Stimulated activated naive CD4-positive, alpha-beta T cell (primary cell): ENCODE measurements at places on chromosomes 4 and X.

GRCh38 chrX:13898083-13898482 lies 81.2 kb upstream of the GPM6B start:
- DNase-seq, result no peak

GRCh38 chr4:17068392-17068791 lies 169.9 kb upstream of the LDB2 start:
- no peak for DNase-seq

GRCh38 chr4:140061659-140062289 lies 92.2 kb downstream of the MAML3 start:
- peak; percentile 29 for DNase-seq

- no peak for DNase-seq
These were observed 74.7 kb downstream of the CEP44 start for GRCh38 chr4:174358410-174358809.

DNA sequence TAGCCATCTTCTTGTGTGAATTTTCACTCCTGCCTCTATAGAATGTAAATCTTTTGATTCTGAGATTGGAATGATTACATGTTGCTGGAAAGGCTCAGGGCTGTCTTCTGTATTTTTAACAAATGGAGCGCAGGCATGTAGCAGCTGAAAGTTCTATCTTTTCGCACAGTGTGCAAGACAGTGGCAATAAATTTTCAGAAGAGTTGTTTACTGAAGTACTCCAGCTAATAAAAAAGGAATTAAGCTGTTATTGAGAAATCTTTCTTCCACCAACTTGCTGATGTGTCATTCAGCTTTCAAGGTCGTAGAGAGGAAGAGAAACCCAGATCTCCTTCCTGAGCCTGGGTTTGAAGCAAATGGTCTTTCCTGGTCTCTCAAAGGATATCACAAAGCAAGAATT lies 122.0 kb upstream of the PUDP start:
- DNase-seq, result no peak

DNA sequence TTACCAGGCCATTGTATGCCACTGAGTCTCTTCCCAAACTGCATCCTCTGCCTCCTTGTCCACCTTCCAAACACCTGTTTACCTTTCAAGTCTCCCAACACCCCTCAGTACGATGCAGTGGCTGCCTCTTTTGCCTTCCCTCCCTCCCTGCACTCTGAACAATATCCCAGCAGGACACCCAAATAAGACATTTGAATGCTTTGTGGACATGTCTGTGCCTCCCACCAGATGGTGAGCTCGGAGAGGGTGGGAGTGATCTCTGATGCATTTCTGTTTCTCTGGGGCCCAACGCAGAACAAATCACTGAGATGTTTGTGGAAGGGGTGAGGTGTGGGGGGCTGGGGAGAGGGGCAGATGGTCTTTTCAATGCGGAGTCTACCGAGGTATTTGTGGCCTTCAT lies 33.4 kb downstream of the PJA1 start:
- no peak for DNase-seq

DNA sequence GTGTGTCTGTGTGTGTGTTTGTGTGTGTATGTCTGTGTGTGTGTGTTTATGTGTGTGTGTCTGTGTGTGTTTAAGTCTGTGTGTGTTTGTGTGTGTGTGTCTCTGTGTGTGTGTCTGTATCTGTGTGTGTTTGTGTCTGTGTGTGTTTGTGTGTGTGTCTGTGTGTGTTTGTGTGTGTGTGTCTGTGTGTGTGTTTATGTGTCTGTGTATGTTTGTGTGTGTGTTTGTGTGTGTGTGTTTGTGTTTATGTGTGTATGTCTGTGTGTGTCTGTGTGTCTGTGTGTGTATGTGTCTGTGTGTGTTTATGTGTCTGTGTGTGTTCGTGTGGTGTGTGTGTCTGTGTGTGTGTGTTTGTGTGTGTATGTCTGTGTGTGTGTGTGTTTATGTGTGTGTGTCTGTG lies 11.4 kb downstream of the IL9R start:
- no peak for DNase-seq

DNA sequence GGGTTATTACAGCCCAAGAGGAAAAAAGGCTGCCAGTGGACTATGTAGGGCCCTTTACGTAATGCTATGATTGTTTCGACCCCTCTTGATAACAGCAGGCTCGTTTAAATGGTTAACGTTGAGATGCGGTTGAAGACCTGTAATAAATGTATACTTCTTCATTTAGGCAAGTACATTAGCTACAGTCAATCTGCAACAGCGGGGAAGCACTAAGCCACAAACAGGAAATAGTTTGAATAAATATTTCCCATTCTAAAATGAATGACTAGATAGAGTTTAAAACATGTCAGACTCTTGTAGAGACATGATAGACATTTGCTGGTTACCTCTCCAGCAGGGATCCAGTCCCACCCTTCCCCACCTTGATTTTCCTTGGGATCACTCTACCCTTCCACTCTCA lies 38.1 kb upstream of the STIM2 start:
- peak; percentile 4 for DNase-seq

GRCh38 chr4:52964011-52964410 lies 101.9 kb downstream of the RASL11B start:
- no peak for DNase-seq

- no peak for DNase-seq
These were observed 138.0 kb downstream of the VEGFC start for GRCh38 chr4:176654565-176655216.

GRCh38 chrX:39527025-39527424 lies 570.7 kb downstream of the BCOR start:
- no peak for DNase-seq

- no peak for DNase-seq
These were observed 46.7 kb downstream of the PCGF3 start for GRCh38 chr4:752196-752861.

DNA sequence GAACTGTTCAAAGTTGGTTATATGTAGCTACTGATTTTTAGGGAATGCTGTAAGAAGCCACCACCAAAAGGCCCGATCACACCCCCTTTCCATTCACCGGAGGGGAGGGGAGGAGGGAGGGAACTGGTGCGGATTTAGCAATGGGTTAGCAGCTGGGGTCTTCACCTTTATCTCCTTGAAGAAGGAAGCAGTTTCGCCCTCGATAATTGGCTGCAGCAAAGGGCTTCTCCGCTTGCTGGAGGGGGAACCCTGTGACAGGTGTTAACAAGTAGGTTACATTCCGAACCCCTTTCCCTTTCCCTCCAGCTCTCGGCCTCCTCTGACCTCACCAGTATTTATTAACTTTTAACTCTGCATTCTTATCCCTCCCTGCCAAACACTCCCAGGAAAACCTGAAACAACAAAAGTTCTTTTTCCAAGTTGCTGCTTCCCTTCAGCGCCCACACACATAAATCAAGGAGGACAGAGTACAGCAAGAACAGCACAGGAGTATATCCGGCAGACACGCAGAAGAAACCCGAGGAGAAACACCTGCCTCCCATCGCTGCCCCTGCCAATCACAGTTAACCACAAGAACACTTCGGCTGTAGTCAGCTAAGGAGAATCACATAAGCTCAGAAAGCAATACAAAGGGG lies 39.8 kb upstream of the NAP1L5 start:
- DNase-seq, result peak; percentile 68

- no peak for DNase-seq
These were observed 15.7 kb downstream of the AASDH start for GRCh38 chr4:56371426-56372220.

GRCh38 chr4:176584031-176584606 lies 208.6 kb downstream of the VEGFC start:
- DNase-seq, result no peak

DNA sequence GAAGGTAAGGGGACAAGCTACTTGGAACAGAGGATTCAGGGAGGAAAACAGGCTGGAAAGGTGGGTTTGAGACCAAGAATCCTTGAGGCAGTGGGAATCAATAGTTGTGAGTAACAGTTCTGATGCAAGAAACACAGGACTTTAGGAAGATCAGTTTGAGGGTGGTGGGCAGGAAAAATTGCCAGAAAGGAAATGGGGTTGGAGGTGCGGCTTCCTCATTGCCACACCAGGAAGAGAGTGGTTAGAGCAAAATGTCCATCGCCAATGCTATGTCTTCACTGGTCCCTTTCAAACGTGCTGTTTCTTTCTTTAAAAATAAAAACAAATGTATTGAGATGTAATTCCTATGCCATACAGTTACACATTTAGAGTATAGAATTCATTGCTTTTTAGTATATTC lies 57.1 kb upstream of the NOCT start:
- no peak for DNase-seq

DNA sequence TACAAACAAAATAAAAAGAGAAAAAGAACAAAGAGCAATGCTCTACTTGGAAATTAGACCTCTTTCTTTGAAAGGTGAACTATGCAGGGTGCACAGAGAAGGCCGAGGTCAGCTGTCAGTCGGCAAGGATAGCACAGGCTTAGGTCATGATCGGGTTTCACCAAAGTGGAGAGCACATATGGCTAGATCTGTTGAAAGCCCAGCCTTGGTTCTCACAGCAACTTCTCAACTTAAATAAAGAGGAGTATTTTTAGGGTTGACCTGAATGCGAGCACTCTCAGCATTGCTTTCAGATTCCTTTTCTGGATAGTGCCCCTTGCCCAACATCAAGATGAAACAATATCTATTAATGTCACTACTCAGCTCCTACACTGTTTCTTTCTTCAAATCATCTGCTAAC lies 122.9 kb upstream of the GPC4 start:
- DNase-seq, result no peak

DNA sequence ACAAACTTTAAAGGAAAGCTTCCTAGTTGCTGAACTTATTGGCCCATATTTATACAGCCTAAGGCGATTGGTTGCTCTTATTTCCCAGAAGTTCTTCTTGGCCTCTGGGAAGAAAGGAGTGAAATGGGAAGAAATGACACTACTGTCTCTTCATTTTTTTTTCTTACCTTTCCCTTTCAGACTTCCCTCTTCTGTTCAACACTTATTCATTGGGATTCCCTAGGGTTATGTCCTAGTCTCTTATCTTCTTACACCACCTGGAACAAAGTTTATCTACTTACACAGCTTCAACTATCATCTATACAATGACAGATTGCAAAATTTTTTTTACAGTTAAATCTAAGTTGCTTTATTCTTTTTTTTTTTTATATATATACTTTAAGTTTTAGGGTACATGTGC lies 68.0 kb downstream of the SNX12 start:
- no peak for DNase-seq

DNA sequence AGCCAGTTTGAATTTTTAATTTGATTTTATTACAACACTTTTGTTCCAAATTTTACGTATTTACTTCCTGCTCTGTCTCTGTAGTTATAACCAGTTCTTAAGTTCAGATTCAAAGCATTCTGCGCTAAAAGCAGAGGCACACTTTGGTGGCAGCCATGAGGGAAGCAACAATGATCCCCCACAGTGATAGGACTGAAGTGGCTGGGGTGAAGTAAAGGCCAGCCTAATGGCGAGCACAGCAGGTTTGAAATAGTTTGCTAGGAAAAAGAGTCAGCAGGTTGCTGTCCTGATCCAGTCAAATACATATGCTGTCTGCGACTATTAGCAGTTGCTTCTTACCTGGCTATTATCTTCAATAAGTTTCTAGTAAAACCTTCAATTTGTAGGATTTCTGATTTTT lies 176.3 kb downstream of the RPA4 start:
- DNase-seq, result no peak

DNA sequence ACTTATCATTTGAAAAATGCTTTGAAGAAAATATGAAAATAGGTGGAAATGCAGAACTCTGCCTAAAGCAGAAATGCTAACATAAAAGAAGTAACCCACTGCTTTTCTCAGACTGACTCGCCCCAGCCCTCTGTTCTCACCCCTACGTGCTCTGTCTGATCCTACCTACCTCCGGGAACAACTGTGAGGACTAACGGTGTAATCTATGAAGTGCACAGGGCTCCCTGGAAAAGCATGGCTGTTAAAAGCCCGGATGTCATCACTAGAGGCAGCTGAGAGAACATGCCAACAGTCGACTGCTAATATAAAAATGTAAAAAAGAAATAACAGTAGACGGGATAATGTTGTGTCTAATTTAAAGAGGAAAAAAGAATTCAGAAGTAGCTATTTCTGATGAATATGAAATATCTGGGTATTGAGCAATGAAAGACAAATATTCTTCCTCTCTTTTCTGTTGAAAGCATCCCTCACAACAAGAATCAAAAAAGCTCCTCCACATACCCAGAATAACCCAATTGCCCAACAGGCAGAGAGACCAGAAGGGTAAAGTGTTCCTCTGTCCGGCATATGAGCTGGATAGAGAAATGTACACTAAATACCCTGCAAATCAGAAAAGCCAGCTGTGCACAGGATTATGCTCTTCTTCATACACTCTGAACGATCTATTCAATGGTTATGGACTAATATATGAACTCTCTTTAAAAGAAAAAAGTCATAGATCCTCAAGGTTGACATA lies 130.7 kb downstream of the TSPAN5 start:
- DNase-seq, result no peak

DNA sequence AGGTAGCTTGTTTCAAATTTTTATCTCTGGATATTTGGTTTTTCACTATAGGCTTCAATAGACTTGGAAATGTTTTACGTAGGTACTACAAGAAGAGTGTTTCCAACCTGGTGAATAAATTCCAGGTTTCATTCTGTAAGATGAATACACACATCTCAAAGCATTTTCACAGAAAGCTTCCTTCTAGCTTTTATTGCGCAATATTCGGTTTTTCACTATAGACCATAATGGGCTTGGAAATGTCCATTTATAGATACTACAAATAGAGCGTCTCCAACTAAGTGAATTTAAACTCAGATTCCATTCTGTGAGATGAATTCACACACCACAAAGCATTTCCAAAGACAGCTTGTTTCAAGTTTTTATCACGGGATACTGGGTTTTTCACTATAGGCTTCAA lies 857.7 kb upstream of the HS3ST1 start:
- no peak for DNase-seq

GRCh38 chrX:116267511-116268040 lies 97.0 kb downstream of the AGTR2 start:
- no peak for DNase-seq

GRCh38 chr4:77734928-77735327 lies 84.2 kb downstream of the CNOT6L start:
- peak; percentile 2 for DNase-seq

DNA sequence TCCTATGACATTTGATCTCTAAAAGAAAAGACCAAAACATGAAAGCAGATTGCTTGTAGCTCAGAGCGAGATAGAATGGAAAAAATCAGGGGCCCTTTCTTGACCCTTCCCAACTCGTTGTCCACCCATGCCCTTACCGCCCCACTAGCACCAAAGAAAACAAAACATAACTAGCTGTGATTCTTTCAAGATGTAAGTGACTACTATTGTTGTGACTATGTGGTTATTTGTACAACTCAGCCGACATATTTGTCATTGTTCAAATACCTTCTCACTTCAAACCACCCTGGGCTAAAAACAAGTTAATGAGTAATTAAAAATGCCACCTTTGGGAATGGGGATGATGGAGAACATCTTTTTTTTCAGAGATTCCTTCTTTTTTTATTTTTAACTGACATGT lies 171.2 kb upstream of the GPC4 start:
- no peak for DNase-seq

GRCh38 chr4:158796370-158797140 lies 27.7 kb downstream of the FNIP2 start:
- no peak for DNase-seq

GRCh38 chrX:71671043-71671780 lies 3.9 kb downstream of the LOC101059915 start:
- DNase-seq, result no peak

- DNase-seq, result no peak
These were observed 559.8 kb downstream of the TLL1 start for GRCh38 chr4:166432842-166433241.
